Effector memory CD4-positive, alpha-beta T cell (primary cell): ENCODE measurements at places on chromosomes 3 and 15.

- DNase-seq, result no peak
Observed at GRCh38 chr3:72265256-72266015, 480.5 kb upstream of the PROK2 start.

DNA sequence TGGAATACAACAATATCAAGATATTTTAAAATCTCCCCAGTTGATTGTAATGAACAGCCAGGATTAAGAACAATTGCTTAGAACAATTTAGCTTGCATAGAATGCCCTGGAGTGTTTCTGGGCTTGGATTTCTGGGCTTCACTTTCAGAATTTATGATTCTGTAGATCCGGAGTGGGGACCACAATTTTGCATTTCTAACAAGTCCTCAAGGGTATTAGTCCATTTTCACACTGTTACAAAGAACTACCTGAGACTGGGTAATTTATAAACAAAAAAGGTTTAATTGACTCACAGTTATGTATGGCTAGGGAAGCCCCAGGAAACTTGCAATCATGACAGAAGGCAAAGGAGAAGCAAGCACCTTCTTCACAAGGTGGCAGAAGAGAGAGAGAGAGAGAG is 54.3 kb upstream of the MYRIP start:
- DNase-seq, result no peak

DNA sequence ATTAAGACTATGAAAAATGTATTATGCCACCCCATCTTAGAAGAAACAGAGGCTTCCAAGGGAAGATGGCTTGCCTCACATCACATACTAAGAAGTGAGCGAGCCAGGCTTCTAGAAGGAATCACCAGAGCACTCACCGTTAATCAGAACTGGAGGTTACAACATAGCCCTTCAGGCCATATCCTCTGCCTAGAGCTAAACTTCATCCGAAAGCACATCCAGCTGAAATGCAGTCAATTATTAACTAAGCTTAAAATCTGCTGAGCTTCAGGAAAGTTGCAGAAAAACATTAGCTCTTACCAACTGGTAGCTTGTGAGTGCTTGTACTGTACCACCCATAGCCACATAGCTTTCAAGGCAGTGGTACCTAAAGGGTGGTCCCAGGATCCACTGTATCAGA is 483.2 kb downstream of the TBL1XR1 start:
- no peak for DNase-seq

DNA sequence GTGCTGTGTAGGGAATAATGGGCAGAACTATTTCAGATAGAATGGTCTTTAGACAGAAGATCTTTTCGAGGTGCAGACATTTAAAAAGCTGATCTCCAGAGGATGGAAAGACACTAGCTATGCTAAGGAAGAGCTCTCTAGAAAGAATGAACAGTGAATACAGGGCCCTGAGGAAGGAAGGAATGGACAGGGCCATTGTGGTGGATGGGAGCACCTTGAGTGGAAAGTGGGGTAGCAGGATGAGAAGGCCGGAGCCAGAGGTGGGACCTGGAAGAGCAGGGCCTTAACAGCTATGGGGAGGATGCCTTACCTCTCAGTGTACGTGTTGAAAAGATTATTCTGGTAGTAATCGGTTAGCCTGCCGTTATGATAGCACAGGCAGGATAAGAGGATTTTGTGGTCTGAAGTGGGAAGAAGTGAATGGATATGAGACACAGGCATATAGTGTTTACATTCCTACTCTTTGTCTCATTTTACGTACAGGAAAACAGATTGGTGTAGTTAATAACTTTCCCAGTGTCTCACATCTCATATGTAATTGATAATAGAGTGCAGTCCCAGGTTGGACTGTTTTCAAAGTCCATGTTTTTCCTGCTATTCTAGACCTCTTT is 172.4 kb downstream of the KLHL25 start:
- DNase-seq, result no peak

DNA sequence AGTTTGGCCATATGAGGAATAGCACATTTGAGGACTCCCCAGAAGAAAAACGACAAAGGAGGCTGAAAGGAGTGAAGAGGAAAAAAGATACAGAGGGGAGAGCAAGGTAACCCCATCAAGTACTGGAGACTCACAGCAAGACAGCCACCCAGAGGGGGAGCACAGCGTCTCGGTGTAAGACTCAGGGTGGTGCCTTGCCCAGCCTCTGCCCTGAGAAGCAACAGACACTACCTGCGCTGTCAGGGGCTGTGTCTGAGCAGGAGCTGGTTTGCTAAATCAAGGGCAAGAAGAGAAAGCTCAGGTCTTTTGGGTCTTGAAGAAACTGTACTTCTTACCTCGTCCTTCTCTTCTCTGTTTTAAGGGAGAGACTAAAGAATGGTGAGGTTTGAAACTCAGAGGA is 27.9 kb downstream of the FBXO45 start:
- DNase-seq, result no peak

- DNase-seq, result no peak
Observed at GRCh38 chr15:72782274-72783003, 1.1 kb downstream of the ADPGK start.

- DNase-seq, result no peak
Observed at GRCh38 chr3:178155521-178155920, 380.7 kb upstream of the KCNMB2 start.

DNA sequence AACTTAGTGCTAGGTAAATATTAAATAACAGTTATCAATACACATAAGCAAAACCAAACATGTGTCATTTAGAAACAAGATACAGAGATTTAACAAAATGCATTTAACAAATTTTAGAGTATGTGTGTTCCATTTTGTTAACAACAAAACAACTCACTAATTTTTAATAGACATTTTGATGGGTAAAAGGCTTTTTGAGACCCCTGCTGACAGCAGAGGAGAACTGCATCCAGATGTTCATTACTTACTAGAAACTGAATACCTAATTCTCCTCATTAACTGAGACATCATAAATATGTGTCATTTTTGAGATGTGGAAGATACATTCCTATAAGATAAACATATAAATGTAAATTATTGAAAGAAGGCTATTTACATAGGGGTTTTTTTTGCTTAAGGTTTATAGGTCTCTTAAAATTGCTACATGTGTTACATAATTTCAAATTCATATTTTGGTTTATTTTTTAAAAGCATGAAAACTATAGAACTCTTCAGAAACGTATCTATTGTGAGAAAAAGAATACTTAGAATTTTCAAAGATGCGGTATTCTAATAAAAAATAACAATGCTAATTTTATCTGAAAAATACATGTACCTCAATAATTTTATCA is 1009.8 kb downstream of the TUSC7 start:
- DNase-seq, result no peak

GRCh38 chr3:186235554-186235953 is 126.5 kb downstream of the DGKG start:
- DNase-seq, result no peak

- no peak for DNase-seq
Observed at GRCh38 chr3:57956119-57956832, 51.9 kb upstream of the FLNB start.

DNA sequence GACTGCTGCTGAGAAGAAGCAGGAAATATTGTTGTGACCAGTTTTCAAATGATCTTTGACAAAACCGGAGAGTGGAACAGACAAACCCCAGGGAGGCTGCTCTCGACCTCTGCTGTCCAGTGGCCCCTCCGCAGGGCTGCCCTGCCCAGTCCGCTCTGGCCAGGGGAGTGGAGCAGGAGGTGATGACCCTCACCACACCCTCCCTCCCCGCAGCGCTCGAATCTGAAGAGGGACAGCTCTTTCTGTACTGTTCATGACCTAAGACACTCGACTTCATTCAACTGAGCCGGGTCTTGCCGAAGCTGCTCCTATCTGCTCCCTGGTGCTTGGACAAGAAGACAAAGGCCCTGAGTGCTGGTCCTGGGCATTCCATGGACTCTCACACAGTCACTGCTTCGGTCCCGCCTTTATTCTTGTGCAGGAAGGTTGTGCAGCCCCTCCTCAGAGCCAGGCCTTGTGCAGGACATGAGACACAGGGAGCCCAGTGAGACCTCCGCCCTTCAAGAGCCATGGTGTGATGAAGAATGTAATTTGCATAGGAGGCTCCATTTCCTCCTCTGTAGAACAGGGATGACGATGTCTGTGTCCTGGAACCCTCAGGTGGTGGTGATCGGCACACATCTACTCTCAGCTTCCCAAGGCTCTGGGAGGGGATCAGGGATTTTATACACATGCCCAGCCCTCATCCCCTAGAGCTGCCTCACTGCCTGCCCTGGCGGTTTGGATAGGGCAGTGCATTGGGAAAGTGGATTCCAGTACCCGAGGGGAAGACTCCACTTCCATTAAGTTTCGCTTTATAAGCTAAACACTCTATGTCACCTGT is 97.1 kb upstream of the PRR20G start:
- DNase-seq, result no peak

- no peak for DNase-seq
Observed at GRCh38 chr3:194854206-194854605, 168.5 kb downstream of the FAM43A start.

DNA sequence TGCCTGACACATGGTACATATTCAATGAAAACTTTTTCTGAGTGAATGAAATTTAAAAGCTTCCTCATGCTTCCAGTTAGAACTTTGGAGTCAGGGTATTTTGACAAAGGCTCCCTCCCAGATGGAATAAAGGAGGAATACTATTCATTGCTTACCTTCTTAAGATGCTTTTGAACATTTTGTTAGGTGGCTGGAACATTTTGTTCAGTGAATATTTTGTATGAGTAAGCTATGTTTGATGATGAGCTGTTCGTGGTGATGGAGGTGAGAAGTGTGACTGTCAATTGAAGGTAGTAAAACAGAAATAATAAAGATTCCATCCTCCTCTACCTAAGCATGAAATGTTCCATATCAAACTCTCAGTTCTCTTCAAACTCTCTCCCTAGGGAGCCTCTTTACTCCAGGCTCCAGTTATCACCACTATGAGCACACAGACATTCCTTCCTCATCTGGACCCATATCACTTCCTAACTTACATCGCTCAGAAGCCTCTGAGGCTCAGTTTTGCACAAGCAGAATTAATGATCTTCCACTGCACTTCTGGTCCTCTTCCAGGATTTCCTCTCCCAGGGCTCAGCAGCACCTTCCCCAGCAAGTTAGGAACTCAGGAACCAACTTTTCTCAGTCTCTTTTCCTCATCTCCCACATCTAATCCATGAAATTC is 2.5 kb upstream of the AQP9 start:
- no peak for DNase-seq

GRCh38 chr3:133535971-133536881 is 37.3 kb upstream of the CDV3 start:
- no peak for DNase-seq

GRCh38 chr3:186217820-186218164 is 108.9 kb upstream of the ETV5 start:
- no peak for DNase-seq

- no peak for DNase-seq
Observed at GRCh38 chr15:64456634-64457108, 3.7 kb upstream of the ZNF609 start.

DNA sequence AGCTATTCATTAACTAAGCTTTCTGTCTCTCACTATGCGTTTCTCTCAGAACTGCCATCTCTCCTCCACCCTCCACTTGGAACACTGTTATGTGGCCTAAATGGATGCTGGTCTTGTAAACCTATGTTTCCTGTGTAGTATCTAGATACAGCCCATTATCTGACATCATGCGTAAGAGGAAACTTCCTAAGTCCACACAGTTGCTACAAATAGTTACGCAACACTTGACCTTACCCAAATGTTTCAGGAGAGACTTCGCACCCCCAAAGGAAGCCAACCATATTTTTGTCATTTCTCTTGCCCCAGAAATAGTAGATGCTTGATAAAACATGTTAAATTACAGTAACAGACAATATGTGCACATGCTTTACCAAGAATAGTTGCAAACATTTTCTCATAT is 87.2 kb upstream of the TPRG1 start:
- DNase-seq, result no peak

- no peak for DNase-seq
Observed at GRCh38 chr15:71294911-71295602, 179.8 kb downstream of the THSD4 start.

GRCh38 chr15:39304201-39304841 is 276.6 kb upstream of the THBS1 start:
- DNase-seq, result no peak

- no peak for DNase-seq
Observed at GRCh38 chr3:16378920-16379319, 113.9 kb downstream of the OXNAD1 start.

GRCh38 chr15:64193971-64194370 is 31.1 kb upstream of the PPIB start:
- no peak for DNase-seq

DNA sequence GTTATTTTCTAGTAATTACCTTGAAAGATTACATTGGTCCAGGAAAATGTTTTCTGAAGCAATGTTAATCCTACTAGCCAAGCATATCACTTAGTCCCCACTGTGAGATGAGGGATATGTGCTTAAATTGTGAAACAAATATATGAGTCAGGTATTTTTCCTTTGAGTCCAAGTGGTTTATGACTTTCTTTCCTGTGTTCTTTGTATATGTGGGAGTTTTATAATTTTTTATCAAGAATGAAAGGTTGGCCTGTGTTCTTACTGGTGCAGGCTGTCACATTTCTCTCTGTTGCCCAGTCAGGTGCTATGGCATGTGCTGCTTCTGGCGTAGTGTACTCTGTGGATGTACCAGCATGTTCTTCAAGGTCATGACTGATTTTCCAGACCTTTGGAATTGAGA is 147.4 kb downstream of the CMSS1 start:
- no peak for DNase-seq

DNA sequence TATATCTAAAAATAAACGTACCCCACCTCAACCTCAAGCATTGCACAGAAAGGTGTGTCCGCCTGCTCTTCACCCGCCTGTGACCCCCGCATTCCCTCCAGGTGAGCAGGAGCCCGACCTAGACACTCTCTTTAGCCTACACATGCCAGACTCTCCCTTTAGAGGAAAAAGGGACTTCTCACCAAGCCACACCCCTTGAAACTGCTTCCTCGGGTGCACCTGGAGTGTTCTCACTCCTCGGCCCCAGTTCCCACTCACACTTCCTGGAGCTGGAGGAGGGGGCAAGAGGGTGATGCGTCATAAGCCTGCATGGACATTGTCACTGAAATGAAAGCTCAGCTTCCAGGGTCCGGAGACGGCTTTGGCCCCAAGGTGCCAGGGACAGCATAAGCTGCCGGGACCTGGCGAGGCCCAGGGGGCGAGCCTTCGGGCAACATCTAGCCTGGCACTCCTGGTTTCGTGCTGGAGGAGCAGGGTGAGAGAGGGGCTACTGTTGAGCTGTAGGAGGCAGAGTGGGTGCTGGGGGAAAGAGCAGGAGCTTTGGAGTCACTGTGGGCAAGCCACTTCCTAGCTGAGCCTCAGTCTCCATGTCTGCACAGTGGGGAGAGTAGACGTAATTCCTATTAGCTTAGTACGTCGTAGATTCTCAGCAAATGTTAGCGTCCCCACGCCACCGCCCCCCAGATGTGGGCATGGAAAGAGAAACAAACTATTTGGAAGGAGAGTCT is 9.8 kb upstream of the MUC4 start:
- DNase-seq, result no peak

- DNase-seq, result no peak
Observed at GRCh38 chr15:61128343-61128742, 100.8 kb downstream of the RORA start.
